ENCODE measurements at places on chromosomes 2 and 18.

DNA sequence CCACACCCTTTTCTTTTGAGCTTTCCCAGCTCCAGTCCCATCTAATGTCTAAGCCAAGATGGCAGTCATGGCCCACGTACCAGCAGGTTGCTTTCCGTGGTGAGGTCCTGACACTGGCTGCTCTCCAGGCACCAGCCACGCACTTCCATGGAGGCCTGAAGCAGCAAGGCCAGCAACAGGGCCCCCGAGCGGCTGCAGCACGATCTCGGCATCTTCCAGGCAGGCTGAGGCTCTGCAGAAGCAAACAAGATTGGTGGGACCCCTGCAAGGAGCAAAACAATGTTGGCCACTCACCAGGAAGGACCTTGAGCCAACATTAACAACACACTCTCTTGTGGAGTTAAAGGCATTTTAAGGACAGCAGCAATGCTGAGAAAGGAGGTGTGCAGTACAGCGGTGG is 3.8 kb downstream of the POMC start:
- no peak for DNase-seq

- DNase-seq = no peak
Observed at GRCh38 chr2:8549273-8549922, 132.5 kb upstream of the ID2 start.

DNA sequence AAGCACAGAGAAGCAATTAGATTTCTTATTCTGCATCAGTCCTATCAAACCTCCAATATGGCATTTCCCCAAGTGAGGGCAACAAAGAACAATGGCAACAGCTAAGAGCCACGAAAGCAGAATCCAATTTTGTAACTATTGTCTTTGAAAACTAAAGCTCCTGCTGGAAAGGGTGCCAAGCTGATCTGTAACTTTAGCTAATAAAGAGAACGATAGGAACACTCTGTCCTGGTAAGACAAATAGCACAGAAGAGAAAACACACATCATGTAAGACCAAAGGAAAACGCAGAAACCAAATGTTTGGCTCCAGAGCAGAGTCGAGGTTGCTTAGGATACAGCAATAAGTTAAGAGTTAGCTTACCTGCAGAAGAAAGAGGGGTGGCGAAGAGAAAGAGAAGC is 160.5 kb downstream of the STK39 start:
- DNase-seq = no peak

- no peak for DNase-seq
Observed at GRCh38 chr18:2979871-2980790, 32.8 kb downstream of the LPIN2 start.

Measured in stimulated activated CD8-positive, alpha-beta memory T cell treated with anti-CD3 and anti-CD28 coated beads, Interleukin-15, amount 100 ng/mL, for 24 hours (primary cell).